Panc1 (cell line): ENCODE measurements at places on chromosomes 11 and 22.

DNA sequence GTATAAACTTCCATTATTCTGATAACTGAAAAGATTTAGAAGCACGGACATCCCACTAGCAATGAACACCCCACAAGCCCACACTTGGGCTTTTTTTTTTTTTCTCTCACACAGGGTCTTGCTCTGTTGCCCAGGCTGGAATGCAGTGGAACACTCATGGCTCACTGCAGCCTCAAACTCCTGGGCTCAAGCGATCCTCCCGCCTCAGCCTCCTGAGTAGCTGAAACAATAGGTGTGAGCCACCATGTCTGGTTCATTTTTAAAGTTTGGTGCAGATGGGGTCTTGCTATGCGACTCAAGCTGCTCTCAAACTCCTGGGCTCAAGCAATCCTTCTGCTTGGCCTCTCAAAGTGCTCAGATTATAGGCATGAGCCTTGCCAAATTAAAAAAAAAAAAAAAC is 3.1 kb downstream of the RAPSN start:
- DNase-seq, result no peak

GRCh38 chr11:11988681-11989261 is 19.7 kb downstream of the DKK3 start:
- no peak for DNase-seq

DNA sequence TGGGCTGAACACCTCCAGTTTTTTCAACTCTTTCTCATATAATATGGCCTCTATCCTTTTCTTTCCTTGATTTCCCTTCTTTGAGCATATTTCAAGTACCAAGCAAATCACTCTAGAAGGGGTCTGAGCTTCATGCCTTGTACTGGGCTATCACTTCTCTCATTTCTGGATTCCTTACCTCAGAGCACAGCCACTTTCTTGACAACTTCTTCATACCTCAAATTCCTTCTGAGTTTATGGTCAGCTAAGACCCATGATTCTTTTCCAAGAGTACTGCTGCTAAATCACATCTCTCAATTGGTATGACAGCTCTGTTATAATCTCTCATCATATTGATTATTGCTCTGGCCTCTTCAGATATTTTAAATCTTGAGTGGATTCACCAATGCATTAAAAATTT is 224.8 kb upstream of the ZBED5 start:
- no peak for DNase-seq

- no peak for DNase-seq
Measured at GRCh38 chr11:2810411-2811205, 75.0 kb downstream of the CDKN1C start.

DNA sequence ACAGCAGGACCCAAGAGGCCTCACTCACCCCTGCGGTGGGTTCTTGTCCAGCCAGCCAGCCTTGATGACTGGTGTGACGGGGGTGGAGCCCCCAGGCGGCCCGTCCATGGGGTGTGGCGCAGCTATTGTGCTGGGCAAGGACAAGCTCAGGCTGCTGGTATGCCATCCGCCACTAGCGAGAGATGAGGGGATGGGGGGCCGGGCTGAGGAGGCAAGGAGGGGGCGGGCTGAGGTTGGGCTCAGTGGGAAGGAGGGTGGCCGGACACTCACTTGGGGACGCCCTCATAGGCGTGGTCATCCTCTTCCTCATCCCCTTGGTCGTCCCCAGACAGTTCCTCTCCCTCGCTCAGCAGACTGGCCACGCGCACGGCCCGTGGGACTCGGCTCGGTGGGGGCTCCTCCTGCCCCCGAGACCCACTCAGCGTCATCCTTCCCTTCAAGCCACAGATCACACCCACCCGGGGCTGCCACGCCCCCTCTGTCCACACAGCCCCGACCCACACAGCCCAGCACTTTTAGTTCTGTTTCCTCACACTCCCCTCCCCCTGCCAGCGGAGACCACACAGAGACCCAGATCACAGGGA is 38.0 kb upstream of the PDE2A start:
- DNase-seq, result no peak

GRCh38 chr11:94175535-94175934 is 46.9 kb downstream of the PANX1 start:
- no peak for DNase-seq

- DNase-seq, result no peak
Measured at GRCh38 chr11:34050581-34051348, 766 bp upstream of the CAPRIN1 start.

- DNase-seq, result no peak
Measured at GRCh38 chr22:40597526-40598430, 38.7 kb downstream of the MRTFA start.

DNA sequence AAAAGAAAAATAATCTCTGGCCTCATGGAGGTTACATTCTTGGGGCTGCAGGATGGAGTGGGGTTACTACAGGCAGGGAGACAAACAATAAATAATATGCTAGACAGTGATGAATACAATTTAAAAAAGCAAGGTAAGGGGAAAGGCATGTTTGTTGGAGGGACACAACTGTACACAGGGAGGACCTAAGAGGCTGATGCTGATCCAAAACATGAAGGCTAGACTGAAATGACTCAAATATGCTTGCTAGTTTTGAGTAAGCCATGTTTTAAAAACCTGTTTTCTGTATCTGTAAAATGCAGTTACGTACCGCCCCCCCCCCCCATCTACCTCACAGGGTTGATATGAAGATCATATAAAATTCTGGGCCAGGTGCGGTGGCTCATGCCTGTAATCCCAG is 44.0 kb downstream of the EIF4ENIF1 start:
- DNase-seq, result no peak

- DNase-seq, result no peak
Measured at GRCh38 chr11:99419991-99420390, 399.2 kb downstream of the CNTN5 start.

DNA sequence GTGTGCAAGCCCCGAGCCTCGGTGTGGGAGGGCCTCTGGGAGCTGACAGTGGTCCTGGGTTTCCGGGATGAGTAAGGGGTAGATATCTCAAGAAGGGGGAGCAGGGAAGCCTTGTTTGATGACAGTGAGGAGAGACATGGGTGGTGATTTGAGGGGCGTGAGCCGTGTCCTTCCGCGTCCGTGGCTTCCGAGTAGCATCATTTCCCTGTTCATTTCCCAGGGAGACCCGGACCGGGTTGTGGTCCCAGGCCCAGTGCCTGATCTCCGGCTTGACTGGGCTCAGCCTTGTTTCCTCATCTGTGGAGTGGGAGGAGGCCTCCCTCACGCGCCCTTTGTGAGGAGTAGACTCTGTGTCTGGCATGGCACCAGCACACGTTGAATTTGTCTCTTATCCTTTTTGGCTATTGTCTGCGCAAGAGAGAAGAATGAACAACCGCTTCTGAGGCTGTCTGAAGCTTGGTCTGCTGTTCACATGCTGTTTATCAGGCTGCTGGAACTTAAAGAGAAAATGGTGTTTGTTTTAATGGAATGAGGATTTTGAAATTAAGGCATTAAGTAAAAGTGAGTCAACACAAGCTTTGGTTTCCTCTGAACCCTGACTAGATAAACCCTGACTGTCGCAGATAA is 348.5 kb downstream of the TBC1D22A start:
- no peak for DNase-seq

GRCh38 chr11:31967404-31968130 is 123.3 kb upstream of the RCN1 start:
- no peak for DNase-seq

DNA sequence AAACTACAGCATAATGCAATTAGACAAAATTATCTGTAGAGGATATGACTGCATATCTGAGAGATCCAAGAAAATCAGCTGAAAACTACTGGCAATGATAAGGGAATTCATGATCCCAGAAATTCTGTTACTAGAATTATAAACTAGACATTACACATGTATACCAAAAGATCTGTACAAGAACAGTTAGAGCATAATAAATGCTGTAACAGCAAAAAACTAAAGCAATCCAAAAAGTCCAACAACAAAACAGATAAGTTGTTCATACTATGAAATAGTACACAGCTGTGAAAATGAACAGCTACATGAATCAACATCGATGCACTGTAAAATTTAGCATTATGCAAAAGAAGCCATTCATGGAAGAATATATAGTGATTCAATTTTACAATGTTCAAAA is 6.0 kb downstream of the ZNF214 start:
- no peak for DNase-seq

DNA sequence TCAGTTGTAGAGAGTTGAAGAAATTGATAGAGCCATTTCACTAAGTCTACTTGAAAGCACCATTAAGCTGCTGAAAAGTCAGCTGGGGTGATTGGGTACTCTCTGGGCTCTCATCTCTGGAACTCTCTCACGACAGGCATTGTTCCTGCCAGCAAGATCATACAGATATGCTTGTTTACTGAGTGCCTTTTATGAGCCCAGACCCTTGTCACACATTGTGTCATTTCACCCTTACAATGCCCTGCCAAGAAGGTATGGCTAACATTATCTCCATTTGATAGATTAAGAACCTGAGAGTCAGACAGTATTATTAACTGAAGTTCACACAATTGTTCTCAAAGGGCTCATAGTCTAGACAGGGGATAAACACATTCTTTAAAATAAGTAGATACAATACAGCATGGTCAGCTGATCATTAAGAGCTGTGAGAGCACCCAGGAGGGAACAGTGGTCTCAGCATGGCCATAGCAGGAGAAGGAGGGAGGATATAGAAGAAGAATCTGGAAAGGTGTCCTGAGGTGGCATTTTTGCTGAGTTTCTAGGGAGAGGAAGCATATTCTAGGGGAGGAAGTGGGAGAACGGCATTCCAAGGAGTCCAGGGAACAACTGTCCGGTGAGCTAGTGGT is 580.5 kb downstream of the INSC start:
- DNase-seq, result no peak

- DNase-seq, result no peak
Measured at GRCh38 chr22:30314915-30315314, 11.8 kb downstream of the TBC1D10A start.

DNA sequence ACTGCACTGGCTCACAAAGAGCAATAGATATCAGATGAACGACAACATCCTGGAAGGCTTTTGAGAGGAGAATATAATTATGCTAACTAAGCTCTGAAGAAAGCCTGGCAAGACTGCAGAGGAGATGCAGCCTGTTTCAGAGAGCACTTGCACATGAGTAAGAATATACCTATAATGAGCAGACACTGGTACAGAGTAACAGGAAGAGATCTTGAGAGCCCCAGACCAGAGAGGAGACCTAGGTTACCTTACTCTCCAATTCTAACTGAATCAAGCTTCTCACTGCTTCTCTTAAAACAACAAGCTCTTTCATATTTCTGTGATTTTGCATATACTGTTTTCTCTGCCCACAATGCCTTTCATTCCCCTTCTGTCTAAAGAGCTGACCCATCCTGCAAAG is 66.5 kb downstream of the FAM168A start:
- DNase-seq, result no peak

GRCh38 chr22:31139866-31140716 is at the start of gene PLA2G3:
PLA2G3 (minus strand) TSS chr22:31140508; CDS start chr22:31140354, 154 bp downstream.
- DNase-seq, result no peak

DNA sequence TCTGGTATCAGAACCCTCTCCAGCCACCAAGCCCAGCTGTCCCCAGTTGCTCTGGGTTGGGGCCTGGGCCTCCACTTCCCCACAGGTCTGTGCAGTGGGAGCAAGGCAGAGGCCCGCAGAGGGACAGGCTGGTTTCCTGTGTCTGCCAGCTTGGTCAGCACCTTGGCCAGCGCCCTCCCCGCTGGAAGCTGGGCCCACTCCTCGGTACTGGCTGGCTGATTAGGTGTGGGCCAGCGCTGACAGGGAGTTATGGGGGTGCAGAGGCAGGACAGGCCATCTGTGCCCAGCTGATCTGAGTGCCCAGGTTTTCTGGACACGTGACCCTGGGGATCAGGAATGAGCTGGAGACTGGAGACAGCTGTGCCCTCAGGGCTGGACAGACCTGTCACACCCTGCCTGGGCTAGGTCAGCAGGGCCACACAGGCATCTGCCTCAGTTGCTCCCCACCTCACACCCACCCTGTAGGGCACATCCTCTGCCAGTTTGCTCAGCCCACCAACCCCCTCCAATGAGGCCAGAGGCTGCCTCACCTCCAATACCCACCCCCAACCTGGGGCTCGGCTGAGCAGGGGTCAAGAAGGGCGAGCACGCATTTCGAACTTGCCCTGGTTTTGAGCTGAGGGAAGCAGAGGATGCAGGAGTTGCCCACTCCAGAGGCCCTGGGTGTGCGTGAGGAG is 175.3 kb downstream of the IGLL1 start:
- DNase-seq, result no peak

DNA sequence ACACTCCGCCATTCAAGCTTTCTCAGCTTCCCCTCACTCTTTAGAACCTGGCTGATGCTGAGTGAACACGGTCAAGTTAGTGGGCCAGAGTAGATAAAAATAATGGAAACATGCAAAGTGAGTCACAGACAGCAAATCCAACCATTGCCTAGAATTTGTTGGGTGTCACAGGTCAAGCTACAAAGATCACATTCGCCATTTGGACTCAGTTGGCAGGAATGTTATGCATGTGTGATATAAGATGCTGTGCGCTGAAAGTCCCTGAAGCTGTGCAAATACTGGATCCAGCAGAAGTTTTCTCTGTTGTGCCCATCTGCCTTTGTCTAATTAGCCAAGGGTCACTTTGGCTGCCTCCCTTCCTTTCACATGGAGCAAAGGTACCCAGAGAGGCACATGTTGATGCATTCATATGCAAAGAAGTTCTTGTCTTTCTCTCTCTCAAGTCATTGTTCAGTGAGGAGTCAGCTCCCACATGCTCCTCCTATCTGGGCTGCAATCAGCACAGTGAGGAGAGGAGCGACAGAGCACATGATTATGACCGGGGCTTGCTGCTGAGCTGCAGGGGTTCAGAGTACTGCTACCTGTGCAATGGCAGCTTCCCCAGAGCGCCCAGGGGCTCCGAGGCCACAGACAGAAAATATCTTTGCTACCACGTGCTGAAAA is 39.7 kb downstream of the FLI1 start:
- DNase-seq, result no peak

GRCh38 chr22:20625270-20625669 is 117.9 kb downstream of the MED15 start:
- no peak for DNase-seq

- no peak for DNase-seq
Measured at GRCh38 chr22:44985906-44986527, 23.8 kb downstream of the PHF21B start.

DNA sequence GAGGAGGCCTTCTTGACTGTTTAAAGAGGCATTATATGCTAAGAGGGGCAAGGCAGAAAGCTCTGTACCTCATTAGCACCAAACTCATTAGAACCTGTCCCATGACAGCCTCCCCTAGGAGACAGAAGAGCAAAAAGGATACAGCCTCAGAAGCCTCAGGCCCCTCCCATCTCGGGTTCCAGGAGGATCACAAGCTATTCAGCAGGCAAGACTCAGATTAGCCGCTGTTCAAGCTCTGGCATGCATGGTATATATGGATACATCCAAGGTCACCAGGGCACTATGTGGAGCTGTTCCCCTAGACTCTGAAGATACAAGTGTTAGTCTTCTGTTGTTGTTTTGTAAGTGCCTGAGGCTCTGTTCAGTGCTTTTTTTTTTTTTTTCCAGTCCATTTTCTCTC is 32.1 kb downstream of the ATXN10 start:
- DNase-seq, result no peak

DNA sequence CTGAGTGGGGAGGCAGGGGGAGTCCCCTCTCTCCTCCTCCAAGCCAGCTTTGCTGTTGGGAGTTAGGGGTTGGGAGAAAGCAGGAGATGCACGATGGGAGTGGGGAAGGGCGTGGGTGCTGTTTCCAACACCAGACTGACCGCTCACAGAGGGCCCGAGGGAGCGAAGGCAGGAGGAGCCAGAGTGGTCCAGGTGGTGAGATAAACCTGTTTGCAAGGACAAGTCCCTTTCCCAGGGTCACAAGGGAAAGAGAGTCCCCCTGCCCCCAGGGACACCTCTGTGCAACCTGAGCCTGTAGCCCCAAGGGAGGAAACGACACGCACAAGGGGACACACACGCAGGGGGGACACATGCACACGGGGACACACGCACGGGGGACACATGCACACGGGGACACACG is 42.2 kb downstream of the WNT11 start:
- DNase-seq, result no peak

- no peak for DNase-seq
Measured at GRCh38 chr22:37681001-37681424, 5.1 kb upstream of the NOL12 start.
